Omental fat pad (tissue), 4 donors: ENCODE measurements at places on chromosomes 7 and 10. TPM values are rescaled to one million over a fixed set of nuclear protein-coding genes. Genes with fewer than 3 reads are reported as not detected.

Gene ADCYAP1R1
- total RNA-seq: 60.4 TPM

Gene STOX1
- 3.2 TPM for total RNA-seq

Gene CDHR1
- total RNA-seq: not detected

Gene STK17A
- total RNA-seq: 15.9 TPM

Gene ZSCAN21
- total RNA-seq: 11.4 TPM

GRCh38 chr10:13404305-13404759 is 56.2 kb upstream of the SEPHS1 start:
- DNase-seq: no peak

DNA sequence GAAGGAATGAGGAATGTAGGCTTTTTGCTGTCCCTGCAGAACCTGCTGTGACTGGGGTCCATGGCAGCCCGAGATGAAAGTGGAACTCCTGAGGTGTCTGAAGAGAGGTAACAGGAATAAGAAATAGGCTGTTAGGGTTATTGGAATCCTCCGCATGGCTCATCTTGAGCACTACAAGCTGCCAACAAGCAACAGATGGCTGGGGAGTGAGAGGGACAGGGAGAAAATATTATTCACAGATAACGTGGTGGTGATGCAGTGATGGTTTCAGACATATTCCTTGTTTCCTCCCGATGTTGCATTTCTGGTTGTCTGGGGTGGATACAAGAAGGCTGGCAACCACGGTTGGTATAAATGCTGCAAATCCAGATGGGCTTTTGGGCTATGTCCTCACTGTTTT is 46.1 kb downstream of the AP3M1 start:
- DNase-seq: no peak

DNA sequence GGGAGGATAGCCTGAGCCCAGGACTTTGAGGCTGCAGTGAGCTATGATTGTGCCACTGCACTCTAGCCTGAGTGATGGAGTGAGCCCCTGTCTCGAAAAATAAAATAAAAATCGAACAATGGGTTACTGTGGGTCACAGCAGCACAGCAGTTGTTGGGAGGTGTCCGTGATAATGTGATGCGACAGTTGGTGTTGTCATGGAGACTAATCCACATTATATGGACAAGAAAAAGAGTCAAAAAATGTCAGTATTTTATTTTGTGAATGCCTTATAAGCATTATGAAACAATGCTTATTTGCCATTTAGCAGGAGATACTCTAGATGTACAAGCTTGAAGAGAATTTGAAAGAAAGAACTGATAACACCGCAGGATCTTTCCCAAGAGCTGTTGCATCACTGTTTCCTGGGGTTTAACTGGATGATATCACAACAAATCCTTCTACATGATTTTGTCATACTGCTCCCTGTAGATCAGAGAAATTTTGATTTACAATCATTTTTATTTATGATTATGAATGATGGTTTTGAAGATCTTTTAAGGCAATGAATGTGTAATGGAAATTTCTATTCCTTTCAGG is 195.4 kb downstream of the BAMBI start:
- DNase-seq: no peak

GRCh38 chr7:16791071-16791470 is 13.7 kb downstream of the AGR2 start:
- DNase-seq: no peak

- no peak for DNase-seq
Measured at GRCh38 chr7:46127814-46128213, 206.7 kb upstream of the IGFBP3 start.

GRCh38 chr10:16583382-16583781 is 61.7 kb upstream of the C1QL3 start:
- DNase-seq: no peak

- no peak for DNase-seq
Measured at GRCh38 chr7:17501441-17502212, 203.2 kb downstream of the AHR start.

GRCh38 chr7:129771201-129771927 is 159.8 kb downstream of the NRF1 start:
- no peak for DNase-seq

DNA sequence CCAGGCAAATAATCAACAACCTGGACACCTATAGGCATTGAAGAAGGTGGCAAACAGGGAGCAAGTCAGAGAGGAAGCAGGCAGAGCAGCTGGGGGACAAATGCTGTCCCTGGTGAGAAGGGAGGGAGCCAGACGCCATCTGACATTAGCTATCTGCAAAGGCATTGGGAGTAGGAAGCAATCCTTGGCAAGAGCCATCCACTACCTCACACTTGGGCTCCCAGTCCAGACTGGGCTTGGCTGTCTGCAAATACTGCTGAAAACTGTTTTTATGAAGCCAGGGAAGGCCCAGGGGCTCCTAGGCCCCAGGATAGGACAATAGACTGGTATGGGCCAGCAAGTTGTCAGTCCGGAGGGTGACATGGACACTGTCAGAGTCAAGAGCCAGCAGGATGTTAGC is 132.5 kb downstream of the SORBS1 start:
- DNase-seq: no peak

DNA sequence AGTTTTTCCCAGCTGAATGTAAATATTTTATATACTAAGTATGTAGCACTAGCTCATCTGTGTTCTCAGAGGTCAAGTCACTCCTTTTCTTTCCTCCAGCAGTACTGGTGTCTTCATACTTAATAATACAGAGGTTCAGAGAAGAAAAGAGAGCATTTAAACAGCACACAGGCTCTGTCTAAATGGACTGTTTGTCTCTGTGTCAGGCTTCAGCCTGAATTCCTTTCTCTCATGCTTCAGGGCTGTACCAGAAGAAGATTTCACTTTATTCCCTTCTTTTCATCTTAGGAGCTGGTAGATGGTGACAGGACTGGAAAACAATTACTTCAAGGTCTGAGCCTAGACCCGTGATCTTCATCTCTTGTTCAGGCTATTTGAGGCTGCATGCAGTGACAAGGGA is 51.4 kb upstream of the LYZL2 start:
- no peak for DNase-seq

DNA sequence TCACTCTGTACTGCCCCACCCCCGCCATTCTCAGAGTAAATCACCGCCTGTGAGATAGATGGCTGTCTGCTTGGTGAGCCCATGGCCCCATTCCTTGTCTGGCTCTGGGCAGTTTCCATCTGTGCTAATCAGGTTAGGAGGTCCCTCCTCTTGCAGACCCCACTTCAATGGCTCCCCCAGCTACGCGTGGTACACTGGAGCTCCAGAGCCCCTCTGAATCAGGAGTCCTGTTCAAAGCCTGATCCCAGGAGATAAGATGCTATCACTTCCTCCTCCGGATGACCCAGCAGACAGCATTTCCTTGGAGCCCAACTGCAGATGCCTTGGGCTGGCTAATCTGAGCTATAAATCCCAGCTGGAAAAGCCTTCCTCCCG is 122.3 kb downstream of the SH3PXD2A start:
- no peak for DNase-seq

- DNase-seq: no peak
Measured at GRCh38 chr10:71575451-71575850, 144.1 kb downstream of the C10orf105 start.

- no peak for DNase-seq
Measured at GRCh38 chr10:77350134-77350533, 287.5 kb downstream of the KCNMA1 start.

DNA sequence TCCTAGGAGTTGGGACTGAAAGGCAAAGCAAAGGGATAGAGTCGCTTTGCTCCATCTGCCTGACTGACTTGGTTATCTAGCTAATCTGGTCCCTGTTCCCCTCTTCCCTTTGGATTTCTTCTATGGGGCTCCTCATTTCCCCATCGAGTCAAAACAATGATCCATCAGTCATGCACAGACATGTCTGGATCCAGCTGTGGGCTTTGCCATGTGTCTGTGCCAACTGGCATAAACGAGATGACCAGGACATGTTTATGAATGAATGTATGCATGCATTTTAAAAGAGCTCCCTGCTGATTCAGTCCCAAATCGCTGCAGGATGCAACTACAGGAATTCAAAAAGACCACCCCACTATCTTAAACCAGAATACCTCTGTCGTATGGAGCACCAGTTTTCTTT is 122.0 kb downstream of the ARL4A start:
- DNase-seq: no peak

- no peak for DNase-seq
Measured at GRCh38 chr10:14652816-14653215, 121.9 kb downstream of the FAM107B start.

DNA sequence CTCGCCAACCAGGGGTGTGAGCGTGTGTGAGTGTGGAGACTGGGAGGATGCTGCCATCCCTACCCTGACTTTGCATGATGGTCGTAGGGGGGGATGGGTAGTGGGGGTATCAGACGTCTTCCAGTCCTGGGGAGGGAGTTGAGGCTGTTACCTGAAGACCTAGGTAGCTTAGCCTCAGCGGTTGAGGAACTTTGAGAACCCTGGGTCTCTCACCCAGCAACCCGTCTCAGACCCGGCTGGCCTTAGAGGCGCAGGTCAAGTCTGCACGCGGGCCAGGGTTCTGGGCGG is 2.7 kb downstream of the SLC4A2 start:
- no peak for DNase-seq

DNA sequence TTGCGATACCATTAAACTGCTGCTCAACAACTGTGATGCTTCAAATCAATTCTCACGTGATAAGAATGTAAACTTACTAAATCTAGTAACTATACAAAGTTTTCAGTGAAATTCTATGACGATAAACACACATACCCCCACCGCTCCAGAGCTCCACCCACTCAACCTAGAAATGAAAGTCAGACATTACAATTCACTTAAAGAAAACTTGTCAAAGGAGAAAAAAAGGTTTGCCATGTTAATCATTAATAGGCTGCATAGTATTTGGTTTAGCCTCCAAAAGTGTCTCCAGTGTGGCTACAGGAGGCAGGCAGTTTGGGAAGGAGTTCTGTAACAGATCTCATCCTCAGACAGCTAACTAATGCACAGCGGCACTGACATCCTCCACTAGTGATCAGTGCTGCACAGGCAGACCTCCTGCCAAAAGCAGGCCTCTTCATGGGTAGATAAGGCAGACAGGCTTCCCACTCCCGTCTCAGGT is 3.1 kb downstream of the HERPUD2 start:
- no peak for DNase-seq

- DNase-seq: no peak
Measured at GRCh38 chr7:26449175-26450165, 157.8 kb downstream of the SNX10 start.

DNA sequence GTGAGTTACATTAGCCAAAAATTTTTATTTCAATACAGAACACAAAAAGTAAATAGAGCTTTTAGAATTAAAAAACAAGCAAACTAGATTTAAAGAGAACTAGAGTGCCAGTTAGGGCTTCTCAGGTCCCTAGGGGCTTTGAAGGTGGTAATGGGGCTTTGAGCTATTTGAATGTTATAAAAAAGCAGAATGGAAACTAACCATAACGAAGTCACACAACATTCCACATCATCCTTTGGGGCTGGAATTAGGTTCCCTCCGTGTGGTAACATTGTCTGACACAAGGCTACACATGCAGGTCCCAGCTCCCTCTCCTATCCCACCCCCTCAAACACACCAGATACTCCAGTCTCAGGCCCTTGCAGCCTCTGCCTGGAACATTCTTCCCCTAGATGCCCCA is 15.3 kb downstream of the JAZF1 start:
- no peak for DNase-seq

DNA sequence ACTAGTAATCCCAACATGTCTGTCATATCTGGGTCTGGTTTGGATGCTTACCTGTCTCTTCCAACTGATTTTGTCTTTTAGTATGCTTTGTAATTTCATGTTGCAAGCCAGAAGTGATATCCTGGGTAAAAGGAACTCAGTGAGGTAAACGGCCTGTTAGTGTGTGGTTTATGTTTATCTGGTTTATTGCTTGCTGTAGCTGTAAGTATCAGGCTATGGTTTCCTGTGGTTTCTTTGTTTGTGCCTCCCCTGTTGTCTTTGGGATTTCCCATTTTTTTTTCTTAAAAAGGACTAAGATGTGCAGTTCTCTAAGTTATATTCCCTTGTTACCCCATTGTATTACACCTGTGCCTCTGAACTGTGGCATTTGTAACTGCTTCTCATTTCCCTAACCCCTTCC is 323.5 kb upstream of the POM121L12 start:
- DNase-seq: no peak

- DNase-seq: no peak
Measured at GRCh38 chr7:25835197-25835596, 316.8 kb upstream of the NFE2L3 start.

DNA sequence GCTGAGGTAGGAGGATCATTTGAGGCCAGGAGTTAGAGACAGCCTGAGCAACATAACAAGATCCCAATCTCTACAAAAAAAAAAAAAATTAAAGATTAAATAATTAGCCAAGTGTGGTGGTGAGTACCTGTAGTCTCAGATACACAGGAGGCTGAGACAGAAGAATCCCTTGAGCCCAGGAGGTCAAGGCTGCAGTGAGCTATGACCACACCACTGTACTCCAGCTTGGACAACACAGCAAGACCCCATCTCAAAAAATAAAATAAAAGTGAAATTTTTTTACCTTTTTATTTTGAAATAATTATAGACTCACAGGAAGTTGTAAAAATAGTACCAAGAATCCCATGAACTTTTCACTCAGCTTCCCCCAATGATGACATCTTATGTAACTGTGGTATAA is 4.9 kb downstream of the FAM149B1 start:
- DNase-seq: no peak

DNA sequence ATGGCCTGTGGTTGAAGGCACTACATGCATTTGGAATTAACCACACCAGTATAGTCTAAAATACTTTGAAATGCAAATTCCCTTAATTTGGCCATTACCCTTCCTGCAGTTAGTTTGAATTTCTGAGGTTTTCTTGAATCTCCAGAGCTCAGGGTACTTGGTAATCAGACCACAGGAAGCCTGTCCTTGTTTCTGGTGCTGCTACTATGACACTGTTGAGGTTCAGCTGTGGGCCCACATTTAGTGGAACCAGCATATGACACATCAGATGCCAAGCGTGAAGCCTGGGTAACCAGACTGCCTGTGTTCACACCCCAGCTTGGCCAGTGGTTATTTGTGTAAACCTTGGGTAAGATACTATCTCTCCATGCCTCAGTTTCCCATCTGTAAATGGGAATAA is 124.3 kb downstream of the SNX10 start:
- DNase-seq: no peak

- no peak for DNase-seq
Measured at GRCh38 chr7:2554661-2555111, 638 bp downstream of the BRAT1 start.

GRCh38 chr10:27145937-27146336 is 8.2 kb downstream of the YME1L1 start:
- no peak for DNase-seq
